AG09309 (cell line): ENCODE measurements at places on chromosomes 5 and 9.
A peak's percentile ranks its signal among the peaks of the same experiment; 100 is the strongest.

DNA sequence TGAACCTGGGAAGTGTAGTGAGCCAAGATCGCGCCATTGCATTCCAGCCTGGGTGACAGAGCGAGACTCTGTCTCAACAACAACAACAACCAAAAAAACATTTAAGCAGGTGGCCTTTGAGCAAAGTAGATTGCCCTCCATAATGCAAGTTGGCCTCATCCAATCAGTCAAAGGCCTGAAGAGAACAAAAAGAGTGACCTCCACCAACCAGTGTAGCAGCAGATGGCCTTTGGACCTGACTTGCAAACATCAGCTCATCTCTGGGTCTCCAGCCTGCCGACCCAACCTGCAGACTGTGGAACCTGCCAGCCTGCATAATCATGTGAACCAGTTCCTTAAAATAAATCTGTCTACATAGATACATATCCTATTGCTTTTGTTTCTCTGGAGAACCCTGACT is 7.5 kb downstream of the FRRS1L start:
- DNase-seq: no peak

DNA sequence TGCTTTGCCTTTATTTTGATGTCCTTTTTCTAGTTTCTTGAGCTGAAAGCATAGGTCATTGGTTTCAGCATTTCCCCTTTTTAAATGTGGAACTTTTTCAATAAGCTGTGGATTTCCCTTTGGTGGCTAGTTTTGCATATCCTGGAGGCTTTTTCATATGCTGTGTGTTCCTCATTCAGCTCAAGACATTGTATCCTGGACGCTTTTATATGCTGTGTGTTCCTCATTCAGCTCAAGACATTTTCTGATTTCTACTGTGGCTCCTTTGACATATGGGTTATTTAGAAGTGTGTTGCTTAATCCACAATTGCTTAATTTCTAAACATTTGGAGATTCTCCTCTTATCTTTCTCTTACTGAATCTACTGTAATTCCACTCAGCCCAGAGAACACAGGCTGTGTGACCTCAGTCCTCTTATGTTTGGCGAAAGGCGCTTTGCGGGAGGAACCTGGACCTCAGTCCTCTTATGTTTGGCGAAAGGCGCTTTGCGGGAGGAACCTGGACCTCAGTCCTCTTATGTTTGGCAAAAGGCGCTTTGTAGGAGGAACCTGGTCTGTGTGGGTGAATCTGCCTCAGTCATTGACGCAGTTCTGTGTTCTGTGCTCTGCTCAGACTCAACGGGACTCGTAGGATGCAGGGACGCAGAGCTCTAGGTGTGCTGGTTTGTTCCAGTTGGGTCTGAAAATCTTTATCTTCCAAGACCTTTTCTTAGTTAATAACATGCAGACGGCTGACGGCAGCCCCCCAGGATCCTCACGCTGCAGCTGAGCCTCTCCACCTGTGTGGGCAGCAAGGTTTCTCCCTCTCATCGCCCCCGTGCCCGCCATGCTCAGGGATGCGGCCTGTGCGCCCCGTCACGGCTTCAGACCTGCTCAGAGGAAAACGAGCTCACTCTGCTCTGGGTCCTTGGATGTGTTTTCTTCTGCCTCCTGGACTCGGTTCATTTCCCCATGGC is 6.0 kb upstream of the SLC9A3 start:
- no peak for DNase-seq

DNA sequence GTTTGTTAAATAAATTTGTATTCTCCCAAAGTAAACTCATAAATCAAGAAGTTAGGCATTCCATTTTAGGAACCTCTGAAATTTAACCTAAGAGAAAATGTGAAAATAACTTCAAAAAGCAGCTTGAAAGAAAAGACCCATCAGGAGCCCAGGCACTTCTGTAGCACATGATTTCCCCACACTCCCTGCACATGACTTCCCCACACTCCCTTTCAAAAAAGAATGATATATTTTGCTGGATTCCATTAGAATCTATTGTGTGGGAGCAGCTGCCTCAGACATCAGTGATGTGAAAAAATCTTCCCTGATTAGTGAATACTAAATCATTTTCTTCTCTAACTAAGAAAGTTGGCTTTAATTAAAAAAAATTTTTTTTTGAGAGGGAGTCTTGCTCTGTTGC is 83.3 kb downstream of the GLDC start:
- no peak for DNase-seq

- DNase-seq: peak; percentile 60
These were observed 9.9 kb downstream of the SH3RF2 start for GRCh38 chr5:145946112-145946861.

DNA sequence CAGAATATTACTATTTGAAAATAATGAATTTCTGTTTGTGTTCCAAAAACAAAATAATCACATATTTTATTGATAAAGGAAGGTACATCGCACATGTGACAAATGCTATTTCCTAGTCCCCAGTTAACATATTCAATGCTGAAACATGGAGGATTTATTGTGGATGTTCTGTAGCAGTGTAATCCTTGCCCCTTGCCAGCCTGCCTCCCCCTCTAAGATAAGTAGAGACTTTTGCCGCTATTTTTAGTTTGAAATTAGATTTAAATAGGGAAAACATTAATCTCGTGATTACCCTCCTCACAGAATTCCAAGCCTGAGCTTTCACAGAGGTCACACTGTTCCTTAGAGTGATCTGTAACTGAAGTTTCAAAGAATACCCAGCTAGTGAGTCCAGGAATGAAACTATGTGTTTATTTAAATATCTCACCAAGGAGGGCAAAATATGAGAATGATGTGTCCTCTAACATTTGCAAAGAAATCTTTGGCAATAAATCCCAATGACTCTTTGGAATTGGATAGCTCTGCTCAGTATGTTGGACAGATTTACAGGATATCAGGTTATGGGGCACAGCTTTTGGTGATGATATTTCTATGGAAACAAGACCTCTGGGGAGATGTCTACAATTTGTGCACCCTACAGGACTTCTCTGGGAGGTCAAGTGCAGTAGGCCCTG is 17.3 kb downstream of the CTXN3 start:
- DNase-seq: no peak

- no peak for DNase-seq
These were observed 17.5 kb upstream of the CCL28 start for GRCh38 chr5:43429706-43430105.

- no peak for DNase-seq
These were observed 46.9 kb upstream of the HSPA9 start for GRCh38 chr5:138622051-138622450.

- DNase-seq: no peak
These were observed 50.4 kb upstream of the ALDH1B1 start for GRCh38 chr9:38342096-38342495.

DNA sequence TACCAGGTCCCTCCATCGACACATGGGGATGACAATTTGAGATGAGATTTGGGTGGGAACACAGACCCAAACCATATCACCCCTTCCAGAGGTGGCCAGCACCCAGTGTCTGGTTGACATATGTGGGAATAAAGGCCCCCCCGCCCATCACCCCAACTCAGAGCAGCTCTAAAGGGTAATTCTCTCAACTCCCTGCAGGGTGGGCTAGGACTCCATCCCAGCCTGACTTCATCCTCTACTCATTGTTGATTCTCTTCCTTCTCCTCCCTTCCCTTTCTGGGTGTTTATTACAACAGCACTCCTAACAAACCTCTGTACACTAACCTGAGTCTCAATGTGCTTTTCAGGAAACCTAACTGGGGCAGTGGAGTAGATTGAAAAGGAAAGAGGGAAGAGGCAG is 339.9 kb downstream of the ACTL7B start:
- DNase-seq: no peak

DNA sequence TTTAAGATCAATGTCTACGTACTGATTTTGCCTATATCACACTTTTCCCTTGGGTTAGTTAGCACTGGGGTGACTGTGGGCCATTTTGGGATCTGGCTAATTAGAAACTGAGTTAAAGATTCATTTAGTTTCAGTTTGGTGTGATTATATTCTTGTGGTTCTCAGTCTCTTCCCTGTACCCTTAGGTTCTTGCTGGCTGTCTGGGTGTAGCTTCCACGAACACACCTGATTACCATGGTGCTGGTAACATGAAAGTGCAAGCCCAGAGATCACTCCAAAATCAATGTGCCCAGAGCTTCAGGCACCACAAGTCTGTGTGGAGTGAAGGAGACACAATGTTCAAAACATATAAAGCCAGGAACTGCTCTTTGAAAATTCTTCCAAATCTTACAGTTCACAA is 248.1 kb downstream of the PDE4D start:
- DNase-seq: no peak

GRCh38 chr5:171647043-171647903 is 138.3 kb upstream of the SMIM23 start:
- DNase-seq: peak; percentile 29

GRCh38 chr9:12930906-12931305 is 156.1 kb downstream of the LURAP1L start:
- DNase-seq: no peak
